SK-N-SH (cell line): ENCODE measurements at places on chromosomes 6 and 20.

GRCh38 chr6:7906741-7907140 is 3.8 kb downstream of the TXNDC5 start:
- no peak for DNase-seq

GRCh38 chr6:164546263-164546662 is 763.1 kb downstream of the C6orf118 start:
- no peak for DNase-seq

DNA sequence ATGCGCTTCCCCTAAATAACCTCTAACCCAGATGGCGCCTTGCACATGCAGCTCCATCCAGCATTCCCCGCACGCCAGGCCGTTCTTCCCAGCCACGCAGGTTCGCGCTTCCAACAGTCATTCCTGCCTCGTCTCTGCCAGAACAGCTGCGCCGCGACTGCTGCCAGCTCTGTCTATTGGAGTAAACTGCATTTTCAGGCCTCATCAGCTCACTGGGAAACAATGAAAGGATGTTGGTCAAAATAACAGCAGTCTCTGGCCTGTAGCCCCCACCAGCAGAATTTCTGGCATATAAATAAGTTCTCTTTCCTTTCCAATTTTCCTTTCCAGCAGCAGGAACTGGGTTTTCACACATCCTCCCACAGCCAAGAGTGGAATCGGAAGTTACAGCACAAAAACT is 14.6 kb downstream of the NRSN1 start:
- no peak for DNase-seq

DNA sequence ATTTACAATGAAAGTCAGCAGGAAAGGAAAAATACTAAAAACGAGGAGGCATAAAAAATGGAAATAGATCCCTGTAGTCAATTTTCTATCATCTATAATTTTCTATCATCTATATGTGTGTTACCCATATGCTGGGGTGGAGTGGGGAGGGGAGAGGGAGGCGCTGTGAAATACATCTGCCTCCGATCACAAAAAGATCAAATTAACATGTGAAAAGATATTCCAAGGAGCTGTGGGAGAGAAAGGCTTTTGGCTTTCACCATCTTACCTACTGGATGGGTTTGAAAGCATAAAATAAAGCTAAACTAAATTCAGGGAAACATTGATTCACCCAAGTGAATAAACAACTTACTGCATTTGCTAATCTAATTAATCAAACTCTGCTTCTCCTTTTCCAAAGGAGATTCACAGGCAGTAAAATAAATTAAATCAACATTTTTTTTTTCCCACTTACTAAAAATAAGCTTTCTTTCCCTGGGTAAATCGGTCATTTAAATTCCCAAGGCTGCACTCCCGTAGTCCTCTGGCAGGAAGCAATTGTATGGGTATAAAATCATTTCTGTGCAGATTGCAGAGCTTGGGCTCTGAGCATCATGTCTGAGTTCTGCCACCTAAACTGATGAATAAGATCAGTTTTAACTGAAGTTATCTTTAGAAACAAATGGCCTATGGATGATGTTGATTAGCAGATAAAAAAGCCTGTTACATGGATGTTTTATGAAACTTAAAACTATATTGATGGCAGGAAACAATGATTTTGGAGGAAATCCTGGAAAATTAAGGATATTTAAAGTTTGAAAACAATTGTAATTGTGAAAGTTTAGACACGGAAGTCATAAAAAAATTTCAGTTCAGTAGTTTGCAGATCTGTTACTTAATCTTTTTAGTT is 147.9 kb downstream of the SOX4 start:
- DNase-seq: peak; percentile 34

- no peak for DNase-seq
These were observed 326.2 kb upstream of the PRDM1 start for GRCh38 chr6:105759946-105760345.

- DNase-seq: no peak
These were observed 9.0 kb upstream of the SLC2A12 start for GRCh38 chr6:134061440-134061839.

GRCh38 chr6:132483779-132484679 is 28.9 kb downstream of the STX7 start:
- DNase-seq: peak; percentile 45
